Epithelial cell of esophagus (primary cell): ENCODE measurements at places on chromosomes 12 and 14.
A peak's percentile ranks its signal among the peaks of the same experiment; 100 is the strongest.

GRCh38 chr12:69059465-69060457, 126.8 kb upstream of the CPM start:
- DNase-seq = peak; percentile 96

GRCh38 chr12:64792128-64792527, 32.3 kb upstream of the TBC1D30 start:
- DNase-seq = no peak

GRCh38 chr12:118164798-118165486, 29.0 kb downstream of the PEBP1 start:
- peak; percentile 45 for DNase-seq

DNA sequence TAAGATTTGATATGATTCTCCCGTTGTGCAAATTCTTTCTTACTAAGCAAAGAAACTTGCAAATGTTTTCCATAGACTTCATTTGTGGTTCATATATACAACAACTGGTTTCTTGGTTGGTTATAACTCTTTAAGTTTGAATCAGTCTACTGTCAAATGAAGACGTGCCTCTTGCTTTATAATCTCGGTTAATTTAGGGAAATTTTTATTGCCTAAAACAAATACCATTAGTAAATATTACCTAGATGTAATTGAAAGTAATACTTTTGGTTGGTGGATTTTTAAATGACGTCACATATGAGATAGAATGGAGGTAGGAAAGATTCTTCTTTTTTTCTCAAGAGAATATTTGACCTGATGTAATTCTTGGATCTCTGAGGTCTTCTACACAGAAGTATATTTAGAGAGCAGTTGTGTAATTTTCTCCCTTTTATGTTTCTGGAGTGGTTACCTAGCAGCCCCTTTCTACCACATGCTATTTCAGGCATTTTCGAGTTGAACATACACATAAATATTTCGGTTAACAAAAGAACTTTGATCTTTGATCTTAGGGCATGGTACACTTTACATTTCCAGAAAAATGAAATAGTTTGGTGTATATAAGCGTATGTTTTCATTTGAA, 1.7 kb downstream of the ATF7IP start:
- DNase-seq = peak; percentile 33

DNA sequence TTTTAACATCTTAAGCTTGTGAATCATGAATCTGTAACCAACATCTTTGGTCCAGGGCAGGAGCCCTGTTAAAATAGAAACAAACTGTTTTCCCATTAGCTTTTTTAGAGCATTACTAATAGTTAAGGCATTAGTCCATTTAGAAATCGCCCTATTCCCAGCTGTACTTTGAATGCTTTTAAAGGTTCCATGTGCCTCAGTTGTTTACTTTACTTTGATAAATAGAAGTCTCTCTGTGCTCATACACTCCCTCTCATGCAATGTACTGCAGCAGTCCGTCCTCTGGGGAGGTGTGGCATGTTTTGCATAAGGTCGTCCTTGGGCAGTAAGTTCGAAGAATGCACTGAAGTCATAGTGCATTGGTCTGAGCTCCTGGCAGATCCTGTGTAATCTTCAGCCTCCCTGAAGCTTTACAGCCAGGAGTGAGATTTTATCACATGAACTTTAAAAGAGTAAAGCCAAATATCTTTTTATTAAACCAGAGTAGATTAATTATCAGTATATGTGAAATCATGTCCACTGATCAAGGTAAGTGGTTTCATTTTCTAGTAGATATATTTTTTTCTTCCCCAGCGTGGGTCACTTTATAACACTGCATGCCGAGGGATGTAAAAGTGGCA, 134.7 kb downstream of the FGD4 start:
- DNase-seq = peak; percentile 77

DNA sequence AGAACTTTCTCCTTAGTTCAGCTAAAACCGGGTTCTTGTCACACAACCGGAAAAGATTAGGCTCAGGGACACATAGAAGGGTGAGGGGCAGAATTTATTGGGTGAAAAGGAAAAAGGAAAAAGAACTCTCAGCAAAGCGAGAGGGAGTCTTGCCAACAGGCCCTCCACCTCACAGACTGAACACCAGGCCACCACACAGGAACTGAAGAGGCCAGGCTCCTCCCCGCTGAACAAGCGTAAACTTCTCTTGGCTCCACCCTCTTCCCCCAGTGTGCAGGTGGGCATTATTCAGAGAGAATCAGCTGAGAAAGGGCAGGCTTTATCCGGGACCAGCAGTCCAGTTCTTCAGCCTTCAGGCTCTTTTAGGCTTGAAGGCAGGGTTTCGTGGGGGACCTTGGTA, 125.6 kb upstream of the FGD4 start:
- no peak for DNase-seq

GRCh38 chr12:90978117-90978770, 23.3 kb upstream of the CCER1 start:
- peak; percentile 61 for DNase-seq

DNA sequence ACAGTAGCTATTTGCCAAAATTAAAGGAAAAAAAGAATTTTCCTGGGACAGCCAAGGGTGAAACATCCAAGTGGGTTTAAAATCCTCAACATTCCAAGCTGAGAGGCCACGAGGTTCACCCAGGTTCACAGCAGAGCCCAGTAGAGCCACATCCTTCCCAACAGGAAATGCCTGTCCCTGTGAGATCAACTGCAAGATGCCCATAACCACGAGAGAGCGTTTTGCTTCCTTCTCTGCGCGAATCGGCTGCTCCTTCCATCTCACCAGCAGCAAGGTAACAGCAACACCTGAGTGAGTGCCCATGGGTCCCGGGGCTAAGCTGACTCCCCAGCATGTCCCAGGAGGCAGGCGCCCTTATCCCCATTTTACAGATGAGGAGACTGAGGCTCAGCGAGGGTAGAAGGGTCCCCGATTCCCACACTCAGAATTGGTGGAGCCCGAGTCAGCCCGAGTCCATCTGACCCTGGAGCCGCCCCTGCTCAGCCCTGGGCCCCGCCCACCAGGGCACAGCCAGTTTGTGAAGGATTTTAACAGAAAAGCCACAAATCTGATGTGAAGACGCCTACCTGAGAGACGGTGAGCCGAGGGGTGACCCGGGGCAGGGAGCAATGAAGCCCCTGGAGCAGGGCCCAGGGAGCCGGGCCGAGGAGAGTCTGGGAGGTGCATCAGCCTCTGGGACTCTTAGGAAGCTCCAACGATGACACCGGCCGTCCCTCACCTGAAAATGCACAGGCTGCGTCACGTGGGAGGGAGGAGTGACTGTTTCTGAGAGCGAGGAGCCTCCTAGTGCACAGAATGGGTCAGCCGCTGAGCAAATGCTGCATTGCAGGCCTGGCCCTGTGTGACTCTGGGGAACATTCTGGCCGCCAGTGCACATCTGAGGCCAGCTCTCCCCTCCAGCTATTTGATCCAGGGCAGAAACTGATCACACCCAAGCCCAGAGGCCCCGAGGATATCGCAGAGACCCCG, 236.9 kb upstream of the SFSWAP start:
- DNase-seq = no peak

DNA sequence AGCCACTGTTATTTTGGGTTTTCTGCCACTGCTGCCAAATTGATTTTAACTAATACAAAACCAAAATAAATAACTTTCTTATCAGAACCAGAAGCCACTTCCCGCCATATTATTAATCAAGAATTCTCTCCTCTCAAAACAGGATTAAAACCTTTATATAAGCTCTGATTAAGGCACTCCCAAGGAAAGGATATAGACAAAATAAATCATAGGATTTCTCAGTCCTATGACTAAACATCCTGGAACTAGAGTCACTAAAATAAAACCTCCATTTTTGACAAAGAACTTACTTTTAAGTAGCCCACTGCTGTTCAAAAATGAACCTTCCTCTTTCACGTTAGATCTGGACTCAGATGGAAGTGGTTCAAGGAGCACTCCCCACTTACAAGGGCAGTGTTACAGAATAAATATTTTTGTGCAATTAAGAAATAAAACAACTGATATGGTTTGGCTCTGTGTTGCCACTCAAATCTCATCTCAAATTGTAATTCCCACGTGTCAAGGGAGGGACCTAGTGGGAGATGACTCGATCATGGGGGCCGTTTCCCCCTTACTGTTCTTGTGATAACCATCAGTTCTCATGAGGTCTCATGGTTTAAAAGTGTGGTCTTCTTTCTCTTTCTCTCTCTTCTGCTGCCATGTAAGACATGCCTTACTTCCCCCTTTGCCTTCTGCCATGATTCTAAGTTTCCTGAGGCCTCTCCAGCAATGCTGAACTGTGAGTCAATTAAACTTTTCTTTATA, 26.4 kb downstream of the GXYLT1 start:
- no peak for DNase-seq

GRCh38 chr12:19932413-19932812, 435.9 kb upstream of the PDE3A start:
- no peak for DNase-seq

DNA sequence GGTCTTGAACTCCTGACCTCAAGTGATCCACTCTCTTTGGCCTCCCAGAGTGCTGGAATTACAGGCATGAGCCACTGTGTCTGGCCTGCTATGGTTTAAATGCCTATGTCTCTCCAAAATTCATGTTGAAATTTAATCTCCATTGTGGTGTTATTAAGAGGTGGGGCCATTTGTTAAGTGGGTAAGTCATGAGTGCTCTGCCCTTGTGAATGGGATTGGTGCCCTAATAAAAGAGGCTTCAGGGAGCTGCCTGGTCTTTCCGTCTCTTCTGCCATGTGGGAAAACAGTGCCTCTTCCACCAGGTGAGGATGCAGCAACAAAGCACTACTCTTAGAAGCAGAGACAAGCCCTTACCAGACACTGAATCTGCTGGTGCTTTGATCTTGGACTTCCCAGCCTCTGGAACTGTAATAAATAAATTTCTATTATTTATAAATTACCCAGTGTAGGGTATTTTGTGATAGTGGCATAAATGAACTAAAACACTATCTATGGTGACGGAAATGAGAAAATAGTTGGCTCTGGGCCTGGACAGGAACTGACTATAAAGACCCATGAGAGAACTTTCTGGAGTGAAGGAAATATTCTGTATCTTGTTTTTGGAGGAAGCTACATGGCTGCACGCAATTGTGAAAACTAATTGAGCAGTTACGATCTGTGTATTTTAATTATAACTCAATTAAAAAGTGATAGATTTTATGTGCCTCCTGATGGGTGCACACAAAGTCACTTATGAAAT, 12.1 kb upstream of the ATP23 start:
- no peak for DNase-seq

GRCh38 chr12:109222062-109222461, 87.0 kb downstream of the FOXN4 start:
- DNase-seq = no peak

DNA sequence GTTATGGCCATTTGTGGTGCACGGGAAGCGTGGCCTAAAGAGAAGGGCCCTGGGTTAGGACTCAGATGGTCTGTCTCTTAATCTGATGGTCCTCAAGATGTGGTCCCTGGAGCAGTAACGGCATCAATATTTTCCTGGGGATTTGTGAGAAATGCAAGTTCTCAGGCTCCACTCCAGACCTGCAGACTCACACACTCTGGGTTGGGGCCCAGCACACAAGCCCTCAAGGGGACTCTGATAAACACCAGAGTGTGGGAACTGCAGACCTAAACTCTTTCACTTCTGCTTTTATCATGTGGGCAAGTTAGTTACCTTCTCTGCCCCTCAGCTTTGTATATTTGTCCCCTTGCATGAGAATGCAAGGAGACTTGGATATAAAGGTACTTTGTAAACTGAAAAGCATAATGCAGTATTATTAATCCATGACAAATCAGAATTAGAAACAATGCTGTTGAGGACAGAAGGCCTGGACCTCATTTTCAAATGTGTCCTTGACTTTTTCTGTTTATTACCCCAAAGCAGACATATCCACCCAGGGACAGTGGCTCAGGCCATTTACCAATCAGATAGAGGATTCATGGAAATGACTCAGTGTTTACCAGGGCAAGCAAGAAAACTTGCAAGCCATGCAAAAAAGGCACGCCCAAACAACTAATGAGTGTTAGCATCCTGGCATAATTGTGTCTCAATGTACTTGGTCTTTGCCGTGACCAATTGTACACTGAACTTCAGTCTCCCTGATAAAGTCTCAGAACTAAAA, 157.0 kb downstream of the ASCL1 start:
- peak; percentile 45 for DNase-seq

GRCh38 chr14:85762526-85762925, 232.6 kb downstream of the FLRT2 start:
- no peak for DNase-seq

GRCh38 chr14:75518625-75519024, 3.6 kb upstream of the BATF start:
- peak; percentile 47 for DNase-seq

- DNase-seq = peak; percentile 69
Measured at GRCh38 chr12:57008178-57008577, 1.8 kb upstream of the ZBTB39 start.

DNA sequence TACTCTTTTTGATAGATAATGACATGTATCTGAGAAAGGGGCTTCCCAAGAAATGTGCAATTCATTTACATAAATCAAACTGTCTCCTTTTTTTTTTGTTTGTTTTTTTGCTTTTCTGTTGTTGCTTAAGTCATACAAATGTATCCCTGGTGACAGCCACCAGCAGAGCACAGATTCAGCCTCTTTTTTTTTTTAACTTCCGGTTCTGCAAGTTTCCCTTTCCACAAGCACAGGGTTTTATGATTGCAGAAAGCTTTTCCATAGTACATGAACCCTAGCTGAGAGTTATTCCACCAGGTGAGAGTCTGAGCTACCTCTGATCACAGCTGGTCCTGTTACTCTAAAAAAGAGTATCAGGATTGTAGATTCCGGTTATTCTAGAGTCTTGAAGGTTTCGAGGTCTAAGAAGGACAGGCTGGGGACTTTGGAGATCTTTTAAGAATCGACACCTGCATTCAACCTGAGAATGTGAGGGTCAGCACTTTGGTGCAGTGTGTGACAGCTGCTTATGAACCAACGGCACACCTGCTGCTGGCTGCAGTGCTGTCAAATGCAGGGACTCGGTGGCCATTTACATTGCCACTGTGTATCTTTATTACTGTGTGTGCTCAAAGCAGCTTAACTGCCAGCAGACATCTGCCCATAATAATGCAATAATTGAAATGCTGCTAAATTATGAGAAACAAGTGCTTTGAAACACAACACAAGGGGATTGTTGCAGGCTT, 551.7 kb downstream of the NRXN3 start:
- DNase-seq = no peak

DNA sequence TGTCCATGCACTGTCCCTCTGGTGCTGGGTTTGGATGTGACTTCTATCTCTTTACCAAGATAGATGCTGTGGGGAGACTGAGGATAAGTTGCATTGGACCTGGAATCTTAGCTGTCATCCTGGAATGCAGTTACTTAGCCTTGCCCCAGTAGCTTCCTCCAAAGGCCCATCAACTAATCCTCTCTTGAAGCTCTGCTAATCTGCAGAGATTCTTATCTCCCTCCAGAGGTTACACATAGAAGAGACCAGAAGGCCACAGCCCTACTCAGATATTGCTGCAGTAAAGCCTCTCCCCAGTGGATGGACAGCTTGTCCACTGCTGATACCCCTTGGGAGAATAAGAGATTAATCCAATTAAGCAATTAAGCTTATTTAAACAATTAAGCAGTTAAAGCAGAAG, 867.2 kb downstream of the BCL11B start:
- DNase-seq = no peak

- peak; percentile 69 for DNase-seq
Measured at GRCh38 chr12:46266382-46266791, 2.5 kb downstream of the SLC38A1 start.
